Activated naive CD4-positive, alpha-beta T cell (primary cell): ENCODE measurements at places on chromosomes 5 and 9.

DNA sequence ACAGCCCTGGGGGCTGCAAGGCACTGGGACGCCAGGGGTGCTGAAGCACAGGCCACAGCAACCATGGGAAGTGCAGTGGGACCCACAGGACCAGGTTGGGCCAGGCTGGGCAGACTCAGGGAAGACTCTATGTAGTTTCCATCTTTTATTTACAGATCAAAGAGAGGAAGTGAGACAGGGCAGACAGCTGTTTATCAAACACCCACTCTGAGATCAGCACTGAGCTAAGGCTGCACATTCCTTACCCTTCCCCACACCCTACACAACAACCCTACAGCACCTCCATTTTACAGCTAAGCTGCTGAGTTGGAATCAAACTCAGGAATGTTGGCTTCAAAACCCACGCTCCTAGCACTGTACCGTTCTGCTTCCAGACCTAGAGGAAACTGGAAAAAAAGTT, 19.8 kb downstream of the BARHL1 start:
- no peak for DNase-seq

- DNase-seq = no peak
Measured at GRCh38 chr9:110049699-110050450, 158.1 kb downstream of the C9orf152 start.

DNA sequence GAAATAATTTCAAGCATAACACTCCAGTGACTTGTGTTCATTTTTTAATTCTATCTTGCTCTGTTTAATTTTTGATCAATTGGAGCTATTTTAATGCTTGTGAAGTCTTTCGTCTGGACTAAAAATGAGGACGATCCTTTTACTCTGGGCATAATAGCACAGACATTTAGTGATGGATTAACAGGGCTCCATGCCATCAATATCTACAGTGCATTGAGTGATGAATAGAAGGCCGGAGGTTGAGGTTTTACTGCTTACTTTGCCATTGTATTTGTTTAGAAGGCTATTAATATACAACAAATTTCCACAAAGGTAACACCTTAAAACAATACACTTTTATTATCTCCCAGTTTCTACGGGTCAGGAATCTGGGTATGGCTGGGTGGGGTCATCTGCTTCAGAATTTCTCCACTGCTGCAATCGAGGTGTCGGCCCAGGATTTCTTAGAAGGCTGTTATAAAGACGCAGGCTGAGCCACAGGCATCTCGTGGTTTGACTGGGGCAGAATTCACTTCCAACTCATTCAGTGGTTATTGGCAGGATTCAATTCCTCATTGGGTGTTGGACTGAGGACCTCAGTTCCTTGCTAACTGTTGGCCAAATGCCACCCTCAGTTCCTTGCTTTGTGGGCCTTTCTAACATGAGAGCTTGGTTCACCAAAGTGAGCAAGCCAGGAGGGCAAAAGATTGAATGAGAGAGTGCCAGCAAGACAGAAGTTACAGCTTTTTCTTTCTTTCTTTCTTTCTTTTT, 265.4 kb upstream of the VLDLR start:
- no peak for DNase-seq

GRCh38 chr9:92973700-92974099, 26.4 kb downstream of the FGD3 start:
- DNase-seq = no peak

DNA sequence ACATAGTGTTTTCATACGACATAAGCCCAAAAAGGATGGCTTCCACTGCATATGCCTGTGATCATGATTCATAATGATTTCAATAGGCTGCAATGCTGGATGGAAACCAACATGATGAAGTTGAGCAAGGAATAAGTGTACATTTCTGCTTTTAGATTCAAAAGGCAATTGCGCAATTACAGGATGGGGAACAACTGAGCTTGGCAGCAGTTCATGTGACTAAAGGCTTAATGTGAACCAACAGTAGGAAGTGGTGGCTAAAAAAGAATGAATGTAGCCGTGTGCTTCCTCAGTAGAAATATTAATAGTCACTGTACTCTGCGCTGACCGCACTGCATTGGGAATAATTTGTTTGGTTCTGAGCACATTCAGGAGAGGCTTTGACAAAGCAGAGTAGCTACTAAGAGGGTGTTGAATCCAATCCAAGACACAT, 51.2 kb downstream of the SLC1A3 start:
- no peak for DNase-seq

DNA sequence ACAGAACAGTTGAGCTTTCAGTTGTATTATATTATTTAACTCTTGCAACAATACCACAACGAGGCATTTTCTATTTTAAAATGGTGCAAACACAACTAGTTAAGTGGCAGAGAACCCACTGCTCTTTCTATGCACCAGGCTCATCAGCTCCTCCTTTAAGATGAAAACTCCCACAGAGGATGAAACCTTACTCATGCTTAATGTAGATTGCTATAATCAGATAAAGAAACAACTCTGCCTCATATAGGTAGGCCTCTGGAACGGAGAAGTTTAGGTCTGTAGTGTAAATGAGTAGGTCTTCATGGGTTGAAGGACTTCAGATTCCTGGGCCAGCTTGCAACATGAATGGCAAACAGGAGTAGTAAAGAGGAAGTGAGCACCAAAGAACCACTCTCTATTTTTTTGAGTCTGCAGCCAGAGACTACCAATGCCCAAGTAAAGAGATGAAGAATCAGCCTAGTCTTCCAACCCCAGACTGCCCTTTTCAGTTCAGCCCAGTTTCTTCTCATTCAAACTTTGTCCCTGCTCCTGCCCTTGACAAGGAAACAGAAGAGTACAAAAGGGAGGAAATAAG, 33.9 kb downstream of the HACD4 start:
- no peak for DNase-seq
